ENCODE measurements at places on chromosomes 7 and 10.

DNA sequence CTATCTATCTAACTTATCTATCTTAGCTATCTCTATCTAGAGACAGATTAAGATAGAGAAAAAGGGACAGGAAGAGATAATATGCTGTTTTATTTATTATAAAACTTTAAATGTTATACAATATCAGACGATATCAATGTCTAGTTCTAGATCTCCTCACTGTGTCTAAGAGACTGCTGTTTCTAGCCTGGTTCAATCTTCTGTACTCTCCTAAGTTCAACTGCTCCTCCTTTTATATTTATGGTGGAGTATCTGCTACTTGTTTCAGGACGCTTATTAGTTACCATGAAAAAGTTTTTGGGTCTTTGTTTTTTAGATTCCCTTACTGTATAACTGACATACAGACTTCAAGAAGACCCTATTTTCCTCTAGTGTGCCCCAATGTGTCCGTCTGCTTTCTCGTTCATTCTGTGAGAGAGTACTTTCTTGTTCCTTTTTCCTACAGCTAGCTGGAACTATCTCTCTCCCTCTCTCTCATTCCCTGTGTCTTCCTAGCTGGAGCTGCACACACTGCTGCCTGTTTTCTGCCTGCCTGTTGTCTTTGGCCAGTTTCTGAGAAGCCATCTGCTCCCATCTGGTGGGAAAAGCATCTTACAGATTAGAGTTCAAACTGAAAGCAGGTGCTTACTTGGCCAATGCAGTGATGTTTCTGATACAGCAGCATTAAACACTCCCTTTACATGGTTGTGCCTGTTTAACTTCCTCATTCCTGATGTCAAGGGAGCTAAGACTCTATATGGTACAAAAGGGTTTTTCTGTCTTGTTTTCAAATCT, 49.4 kb upstream of the ARL4A start:
- no peak for DNase-seq

DNA sequence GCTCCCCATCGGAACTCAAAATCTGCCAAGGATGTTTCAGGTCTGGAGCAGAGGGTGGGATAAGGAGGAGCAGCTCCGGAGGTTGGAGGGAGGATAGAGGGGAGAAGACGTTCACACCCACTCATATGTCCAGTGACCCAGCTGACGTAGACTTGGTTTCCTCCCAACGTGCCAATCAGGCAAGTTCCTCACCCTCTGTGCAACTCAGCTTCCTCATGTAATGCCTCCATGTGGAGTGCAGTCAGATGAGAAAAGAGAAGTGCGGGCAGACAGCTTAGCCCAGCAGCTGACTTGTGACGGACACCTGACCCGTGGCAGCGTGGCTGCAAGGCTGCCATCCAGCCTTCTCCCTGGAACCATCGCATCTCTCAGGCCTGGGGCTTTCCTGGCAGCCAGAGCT, 86.8 kb downstream of the NPTX2 start:
- no peak for DNase-seq

GRCh38 chr7:121157885-121158590, 169.5 kb downstream of the CPED1 start:
- DNase-seq: no peak

DNA sequence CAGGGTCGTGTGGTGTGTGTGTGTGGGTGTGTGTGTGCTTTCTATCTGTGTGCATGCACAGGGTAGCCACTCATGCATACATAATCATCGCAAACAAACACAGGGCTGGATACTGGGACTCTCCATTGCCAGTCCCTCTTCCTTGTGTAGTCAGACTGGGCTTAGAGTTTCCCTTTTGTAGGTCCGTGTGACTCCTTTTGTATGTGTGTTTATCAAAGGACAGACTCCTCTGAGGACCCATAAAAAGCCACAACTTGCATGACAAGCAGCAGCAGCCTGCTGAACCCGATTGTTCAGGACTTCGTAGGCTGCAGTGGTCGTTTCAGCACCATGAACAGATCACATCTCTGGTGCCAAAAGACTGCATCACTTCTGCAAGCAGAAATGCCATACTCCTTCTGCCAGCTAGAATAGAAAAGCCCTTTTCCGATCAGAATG, 895 bp downstream of the VSTM2A start:
- DNase-seq: no peak

DNA sequence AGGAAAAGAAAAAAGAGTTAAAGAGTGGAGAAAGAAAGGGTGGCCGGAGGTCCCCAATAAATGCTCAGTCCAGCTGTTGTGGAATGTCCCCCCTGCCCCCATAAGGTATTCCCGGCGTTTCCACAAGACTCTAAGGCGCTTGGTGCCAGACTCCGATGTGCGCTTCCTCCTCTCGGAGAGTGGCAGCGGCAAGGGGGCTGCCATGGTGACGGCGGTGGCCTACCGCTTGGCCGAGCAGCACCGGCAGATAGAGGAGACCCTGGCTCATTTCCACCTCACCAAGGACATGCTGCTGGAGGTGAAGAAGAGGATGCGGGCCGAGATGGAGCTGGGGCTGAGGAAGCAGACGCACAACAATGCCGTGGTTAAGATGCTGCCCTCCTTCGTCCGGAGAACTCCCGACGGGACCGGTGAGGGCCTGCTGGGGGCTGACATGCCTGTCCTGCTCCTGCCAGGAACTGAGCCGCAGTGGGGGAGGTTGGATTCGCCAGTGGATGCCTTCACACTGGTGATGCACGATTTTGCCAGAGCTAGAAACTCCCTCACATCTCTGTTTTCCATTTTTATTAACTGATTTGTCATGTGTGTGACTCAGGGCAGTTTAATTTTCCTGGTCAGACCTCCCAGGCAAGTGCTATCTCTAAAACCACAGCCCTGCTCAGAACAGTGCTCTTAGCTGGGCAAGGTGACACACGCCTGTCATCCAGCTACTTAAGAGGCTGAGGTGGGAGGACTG, 34.2 kb downstream of the TACR2 start:
- no peak for DNase-seq

- DNase-seq: no peak
These were observed 45.1 kb upstream of the PLEKHA1 start for GRCh38 chr10:122329416-122329815.

- DNase-seq: no peak
These were observed 35.6 kb downstream of the PLAC9 start for GRCh38 chr10:80168162-80168511.

DNA sequence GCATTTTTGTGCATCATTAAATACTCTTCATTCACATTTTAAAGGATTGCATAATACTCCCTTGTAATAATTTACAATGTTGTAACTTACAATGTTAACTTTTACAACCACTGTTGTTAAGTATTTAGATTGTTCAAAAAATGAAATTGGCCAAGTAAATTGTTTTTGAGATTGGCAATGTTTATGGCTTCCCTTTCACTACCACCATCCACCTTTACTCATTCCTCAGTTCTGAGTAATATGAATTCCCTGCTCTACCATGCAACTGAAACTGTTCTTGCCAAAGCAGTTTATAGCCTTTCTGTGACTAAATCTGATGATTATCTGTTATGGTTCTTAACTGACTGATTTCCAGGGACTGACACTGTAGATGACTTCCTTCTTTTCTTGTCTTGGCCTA, 80.5 kb upstream of the TMEM106B start:
- DNase-seq: no peak

GRCh38 chr7:46835556-46835955, 746.4 kb downstream of the TNS3 start:
- DNase-seq: no peak

DNA sequence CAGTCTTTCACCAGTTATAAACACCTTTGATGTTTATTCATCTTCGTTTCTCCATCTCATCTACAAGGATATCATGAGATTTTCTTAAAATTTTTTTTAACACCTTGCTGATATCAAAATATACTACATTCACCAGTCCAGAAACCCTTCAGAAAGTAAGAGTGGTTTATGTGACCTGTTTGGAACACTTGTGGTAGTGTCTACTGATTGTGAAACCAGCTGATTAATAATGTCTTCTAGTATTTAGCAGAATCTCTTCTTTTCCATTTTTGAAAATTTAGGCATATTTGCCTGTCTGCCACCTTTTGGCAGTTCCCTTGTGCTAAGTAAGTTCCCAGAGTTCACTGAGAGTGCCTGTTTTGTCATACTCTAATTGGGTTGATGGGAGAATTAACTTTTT, 18.5 kb downstream of the DLD start:
- DNase-seq: no peak

DNA sequence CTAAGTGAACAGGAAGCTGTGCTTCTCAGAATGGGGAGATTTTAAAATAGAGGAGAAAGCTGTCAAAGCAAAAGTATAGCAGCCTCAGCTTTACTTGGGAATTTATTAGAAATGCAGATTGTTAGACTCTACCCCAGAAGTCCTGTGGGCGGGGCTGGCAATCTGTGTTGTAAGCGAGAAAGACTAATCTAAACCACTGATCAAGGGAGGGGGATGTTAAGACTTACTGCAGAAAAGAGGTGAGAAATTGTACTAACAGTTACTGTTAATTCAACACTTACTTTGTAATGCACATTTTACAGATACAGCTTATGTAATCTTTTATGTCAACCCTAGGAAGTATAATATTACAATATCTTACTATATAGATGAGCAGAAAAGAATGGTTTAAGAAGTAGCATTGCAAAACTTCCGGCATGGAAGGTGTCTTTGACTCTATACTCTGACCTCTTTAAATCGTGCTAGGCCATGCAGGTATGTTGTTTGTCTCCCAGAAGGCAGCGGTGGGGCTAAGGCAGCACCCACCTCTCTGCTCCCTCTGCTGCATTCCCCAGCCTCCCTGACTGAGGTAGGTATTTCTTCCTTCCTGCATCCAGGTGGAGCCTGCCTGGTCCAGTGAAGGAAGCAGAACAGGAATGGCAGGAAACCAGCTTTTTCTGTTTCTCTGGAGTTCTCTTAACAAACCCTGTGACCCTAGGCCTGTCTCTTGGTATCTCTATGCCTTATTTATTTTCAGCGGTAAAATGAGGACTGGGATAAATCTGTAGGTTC, 462.2 kb downstream of the AUTS2 start:
- DNase-seq: peak; percentile 3

- DNase-seq: no peak
These were observed 311.5 kb downstream of the CAMK1D start for GRCh38 chr10:12660812-12661211.

GRCh38 chr10:121087129-121087528, 236.0 kb downstream of the WDR11 start:
- no peak for DNase-seq

DNA sequence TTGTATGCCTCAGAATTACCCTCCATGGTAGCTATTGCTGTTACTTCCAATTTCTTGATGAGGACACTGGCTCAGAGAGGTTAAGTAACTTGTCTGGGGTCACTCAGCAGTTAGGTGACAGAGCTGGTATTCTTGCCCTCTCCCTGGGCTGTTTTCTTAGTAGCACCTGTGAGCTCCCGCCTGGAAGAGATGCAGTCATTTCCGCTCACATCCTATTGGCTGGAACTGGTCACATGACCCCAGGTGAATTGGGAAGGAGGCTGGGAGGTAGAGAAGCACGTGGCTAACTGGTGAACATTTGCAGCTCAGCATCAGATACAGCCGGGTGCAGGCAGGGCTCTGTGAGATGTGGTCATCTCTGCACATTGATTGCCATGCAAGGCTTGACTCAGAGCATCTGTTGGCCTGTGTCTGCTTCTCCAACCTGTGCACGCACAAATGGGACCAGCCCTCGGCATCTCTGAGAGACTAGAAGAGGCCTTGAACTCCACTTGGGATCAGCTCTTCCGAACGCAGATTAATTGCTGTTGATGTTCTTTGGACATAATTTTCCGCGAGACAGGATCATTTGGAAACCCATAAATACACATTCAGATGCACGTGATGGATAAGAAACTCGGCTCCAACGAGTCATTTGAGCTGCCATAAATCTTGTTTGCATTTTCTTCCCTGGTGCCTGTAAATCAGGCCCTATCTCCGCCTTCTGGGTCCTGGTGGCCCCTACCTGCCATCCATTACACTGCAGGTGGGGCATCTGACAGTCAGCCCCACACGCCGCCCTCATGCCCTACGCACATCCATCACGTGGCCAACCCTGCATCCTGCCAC, 42.8 kb downstream of the MYL10 start:
- no peak for DNase-seq

GRCh38 chr7:157496416-157497275, 159.8 kb downstream of the DNAJB6 start:
- no peak for DNase-seq

DNA sequence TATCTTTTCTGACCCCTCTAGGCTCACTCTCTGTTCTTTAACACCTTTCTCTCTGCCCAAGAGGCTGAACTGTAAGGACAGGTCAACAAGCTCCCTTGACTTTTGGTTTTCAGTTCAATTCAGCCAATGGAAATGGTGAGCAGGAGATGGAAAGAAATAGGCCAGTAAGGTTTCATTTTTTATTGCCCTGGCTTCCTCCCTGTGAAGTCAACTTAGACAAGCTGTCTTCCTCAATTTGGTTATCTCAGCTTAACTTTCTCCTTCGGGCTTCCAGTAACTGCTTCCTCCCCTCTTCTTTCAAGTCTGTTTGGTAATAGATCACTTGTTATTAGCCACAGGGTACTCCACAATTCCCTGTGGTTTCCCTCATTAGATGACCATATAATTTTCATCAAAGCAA, 19.7 kb downstream of the LIPK start:
- no peak for DNase-seq

- DNase-seq: no peak
These were observed 604 bp downstream of the MXI1 start for GRCh38 chr10:110207805-110208613.

DNA sequence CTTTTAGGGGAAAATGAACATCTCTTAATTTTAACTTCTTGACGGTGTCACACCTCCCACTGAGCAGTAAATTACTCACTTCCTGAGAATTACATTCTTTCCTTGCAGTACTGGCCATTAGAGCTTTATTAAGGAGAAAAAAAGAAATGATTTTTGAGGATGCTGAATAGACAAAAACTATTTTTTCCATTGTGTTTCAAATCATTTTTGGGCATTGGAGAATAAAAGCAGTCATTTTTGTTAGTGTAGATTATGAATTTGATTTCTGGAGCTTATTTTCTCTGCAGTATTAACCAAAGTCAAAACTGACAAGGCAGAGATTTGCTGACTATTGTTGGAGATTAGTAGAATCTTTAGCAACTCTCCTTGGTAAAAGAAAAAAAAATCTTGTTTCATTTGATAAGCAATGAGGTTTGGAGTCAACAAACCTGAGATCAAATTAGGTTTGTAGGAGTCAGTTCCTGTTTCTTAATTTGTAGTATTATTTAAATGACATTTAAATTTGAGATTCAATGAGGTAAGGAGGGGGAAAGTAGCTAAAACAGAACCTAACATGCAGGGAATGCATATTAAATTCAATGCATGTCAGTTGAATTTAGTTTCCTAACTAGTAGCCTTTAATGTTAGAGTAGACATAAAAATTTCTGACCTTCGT, 70.6 kb downstream of the AP3M1 start:
- no peak for DNase-seq
